ENCODE measurements at places on chromosomes 6 and 20.

DNA sequence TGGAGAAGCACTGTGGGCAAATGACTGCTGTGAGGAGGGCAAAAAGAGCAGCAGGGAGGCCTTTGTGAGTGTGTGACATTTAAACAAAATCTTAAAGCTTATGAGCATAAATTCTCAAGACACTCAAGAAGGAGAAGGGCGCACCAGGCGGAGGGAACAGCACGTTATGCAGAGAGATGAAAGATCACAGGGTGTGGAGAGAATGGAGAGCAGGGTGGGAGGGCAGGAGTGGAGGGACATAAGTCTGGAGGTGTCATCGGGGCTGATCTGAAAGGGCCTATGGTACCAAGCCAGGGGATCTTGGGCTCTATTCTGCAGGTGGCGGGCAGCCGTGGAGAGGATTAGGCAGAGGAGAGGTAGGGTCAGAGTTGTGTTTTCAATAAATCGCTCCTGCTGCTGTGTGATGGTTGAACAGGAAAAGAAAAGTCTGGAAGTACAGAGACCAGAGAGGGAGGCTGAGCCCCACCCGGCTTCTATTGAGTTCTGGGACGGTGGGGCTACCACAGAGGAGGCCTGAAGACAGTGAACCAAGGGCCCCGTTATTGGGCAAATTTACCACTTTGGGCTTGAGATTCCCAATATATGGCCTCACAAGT is 24.3 kb upstream of the DLGAP4 start:
- no peak for DNase-seq

- DNase-seq: no peak
Measured at GRCh38 chr20:49821870-49822331, 9.3 kb downstream of the SLC9A8 start.

DNA sequence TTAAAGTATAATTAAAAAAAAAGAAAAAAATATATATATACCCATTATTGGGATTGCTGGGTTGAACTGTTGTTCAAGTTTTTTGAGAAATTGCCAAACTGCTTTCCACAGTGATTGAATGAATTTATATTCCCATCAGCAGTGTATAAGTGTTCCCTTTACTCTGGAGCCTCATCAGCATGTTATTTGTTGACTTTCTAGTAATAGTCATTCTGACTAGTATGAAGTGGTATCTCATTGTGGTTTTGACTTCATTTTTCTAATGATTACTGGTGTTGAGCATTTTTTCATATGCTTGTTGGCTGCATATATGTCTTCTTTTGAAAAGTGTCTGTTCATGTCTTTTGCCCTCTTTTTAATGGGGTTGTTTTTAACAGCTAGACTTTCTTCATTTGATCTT is 1260.8 kb upstream of the GJE1 start:
- no peak for DNase-seq

GRCh38 chr6:26432627-26433201 is 7.6 kb upstream of the BTN3A3 start:
- no peak for DNase-seq

- DNase-seq: no peak
Measured at GRCh38 chr6:45272626-45273025, 55.5 kb upstream of the RUNX2 start.

- DNase-seq: no peak
Measured at GRCh38 chr20:3580412-3580811, 82.8 kb downstream of the GFRA4 start.

GRCh38 chr20:42276718-42277602 is 658.8 kb upstream of the CHD6 start:
- no peak for DNase-seq

DNA sequence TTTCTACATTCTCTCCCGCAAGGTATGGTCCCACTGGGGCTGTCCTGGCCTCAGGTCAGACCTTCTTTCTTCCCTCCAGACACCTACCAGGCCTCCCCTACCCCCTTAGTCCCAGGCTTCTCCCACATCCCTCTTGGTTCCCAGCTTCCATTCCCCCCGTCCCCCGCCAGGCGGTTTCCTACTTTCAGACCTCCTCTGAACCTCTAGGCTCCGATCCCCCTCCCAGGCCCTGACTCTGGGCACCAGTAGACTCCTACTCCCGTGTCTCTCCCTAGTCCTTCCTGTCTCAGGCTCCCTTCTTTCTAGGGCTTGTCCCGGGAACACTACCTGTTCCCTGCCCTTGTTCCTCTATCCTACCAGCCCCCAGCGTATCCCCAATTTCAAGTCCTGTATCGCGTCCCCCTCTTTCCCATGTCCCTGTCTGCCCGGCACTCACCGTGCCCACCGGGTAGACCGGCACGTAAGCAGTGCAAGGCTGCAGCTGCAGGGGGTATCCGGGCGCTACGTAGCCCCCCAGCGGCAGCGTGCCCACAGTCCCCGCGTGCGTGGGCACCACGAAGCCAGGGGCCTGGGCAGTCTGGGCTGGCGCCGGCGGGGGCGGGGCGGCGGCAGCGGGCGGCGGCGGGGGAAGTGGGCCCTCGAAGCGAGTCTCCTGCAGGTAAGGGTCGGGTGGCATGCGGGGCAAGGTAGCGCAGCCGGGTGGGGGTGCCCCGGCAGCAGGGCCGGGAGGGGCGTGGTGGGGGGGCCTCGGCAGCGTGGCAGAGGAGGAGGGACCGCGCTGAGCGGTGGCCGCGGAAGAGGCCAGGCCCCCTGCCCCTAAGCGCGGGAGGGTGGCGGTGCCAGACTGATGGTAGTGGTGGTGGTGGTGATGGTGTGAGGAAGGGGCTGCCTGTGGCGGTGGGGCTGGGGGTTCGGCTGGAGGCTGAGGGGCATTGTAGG is 1.5 kb downstream of the PRRT1 start:
- no peak for DNase-seq

- DNase-seq: no peak
Measured at GRCh38 chr20:12570371-12570770, 438.4 kb upstream of the SPTLC3 start.

DNA sequence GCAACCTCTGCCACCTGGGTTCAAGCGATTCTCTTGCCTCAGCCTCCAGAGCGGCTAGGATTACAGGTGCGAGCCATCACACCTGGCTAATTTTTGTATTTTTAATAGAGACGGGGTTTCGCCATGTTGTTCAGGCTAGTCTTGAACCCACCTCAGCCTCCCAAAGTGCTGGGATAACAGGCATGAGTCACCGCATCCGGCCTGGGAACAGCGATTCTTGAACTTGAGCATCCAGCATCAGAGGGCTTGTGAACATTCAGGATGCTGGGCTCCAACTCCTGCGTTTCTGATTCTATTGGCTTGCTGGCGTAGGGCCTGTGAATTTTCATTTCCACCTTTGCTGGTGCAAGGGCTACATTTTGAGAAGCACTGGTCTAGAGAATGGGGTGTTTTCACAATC is 24.5 kb upstream of the PIM1 start:
- DNase-seq: no peak

DNA sequence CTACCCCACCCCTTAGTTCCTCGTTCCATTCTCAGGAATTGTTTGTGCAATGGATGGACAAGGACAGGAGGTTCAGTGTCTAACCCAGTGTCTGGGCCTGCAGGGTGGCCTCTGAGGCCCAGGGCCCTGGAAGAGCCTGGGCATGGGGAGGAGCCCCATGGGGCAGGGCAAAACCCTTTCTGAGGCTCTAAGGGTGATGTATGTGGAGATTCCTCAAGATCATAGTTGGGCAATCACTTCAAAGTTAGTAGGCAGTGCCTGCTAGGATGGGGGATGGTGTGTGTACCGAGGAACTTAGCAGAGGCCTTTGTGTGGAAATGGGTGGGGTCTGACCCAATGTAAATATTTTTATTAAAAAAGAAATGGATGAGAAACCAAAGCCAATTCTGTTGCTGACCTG is 6.7 kb upstream of the C2 start:
- DNase-seq: no peak

DNA sequence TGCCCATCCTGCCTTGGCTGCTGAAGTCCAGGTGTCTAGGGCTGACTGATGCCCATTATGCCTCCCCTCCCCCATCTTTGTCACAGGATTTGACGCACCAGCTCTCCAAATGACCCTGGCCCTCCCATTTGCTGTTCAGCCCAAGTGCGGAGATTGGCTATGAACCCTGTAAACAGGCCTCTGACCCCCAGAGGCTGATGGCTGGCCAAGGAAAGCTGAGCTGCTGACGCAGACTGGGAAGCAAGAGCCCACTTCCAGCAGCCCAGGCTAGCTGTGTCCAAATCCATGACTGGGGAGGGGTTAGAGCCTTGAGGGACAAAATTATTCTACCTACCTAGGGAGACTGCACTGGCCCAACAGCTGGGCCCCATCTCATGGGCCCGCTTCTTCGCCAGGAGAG is 797 bp upstream of the GNRH2 start:
- peak; percentile 56 for DNase-seq

DNA sequence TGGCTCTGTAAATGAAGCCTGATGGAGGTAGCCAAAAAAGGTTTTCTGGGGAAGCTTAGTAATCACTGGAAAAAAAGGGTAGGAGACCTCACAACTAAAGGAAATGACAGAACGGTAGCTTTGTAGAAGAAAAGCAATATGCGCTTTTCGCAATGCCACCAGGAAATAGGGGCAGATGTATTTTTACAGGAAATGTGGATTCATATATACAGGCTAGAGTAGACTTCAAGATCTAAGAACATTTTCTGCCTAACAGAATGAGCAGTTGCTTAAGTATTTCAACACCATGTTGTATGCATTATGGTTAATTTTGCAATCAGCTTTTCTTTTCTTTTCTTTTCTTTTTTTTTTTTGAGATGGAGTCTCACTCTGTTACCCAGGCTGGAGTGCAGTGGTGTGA is 219.6 kb downstream of the CD83 start:
- DNase-seq: no peak

DNA sequence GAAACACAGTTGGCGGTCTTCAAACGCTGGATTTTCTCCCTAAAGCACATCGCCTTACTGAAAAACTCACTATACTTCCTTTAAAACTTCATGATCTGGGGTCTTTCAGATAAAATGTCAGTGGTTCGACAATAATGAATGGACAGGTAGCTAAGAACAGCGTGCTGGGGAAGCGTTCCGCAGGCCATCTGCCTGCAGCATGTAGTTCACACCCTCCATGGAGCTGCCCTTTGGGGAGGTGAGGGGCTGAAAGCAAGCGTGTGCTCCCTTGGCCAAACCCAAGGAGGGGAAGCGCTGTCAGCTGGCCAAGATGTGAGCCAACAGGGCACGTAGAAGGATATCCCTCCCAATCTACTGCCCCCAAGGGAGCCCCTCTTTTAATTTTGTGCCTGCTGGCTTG is 20.8 kb downstream of the MYLK4 start:
- DNase-seq: no peak

GRCh38 chr6:72715119-72715518 is 93.3 kb downstream of the KCNQ5 start:
- DNase-seq: no peak

- DNase-seq: no peak
Measured at GRCh38 chr6:155221086-155221485, 42.7 kb upstream of the CLDN20 start.

DNA sequence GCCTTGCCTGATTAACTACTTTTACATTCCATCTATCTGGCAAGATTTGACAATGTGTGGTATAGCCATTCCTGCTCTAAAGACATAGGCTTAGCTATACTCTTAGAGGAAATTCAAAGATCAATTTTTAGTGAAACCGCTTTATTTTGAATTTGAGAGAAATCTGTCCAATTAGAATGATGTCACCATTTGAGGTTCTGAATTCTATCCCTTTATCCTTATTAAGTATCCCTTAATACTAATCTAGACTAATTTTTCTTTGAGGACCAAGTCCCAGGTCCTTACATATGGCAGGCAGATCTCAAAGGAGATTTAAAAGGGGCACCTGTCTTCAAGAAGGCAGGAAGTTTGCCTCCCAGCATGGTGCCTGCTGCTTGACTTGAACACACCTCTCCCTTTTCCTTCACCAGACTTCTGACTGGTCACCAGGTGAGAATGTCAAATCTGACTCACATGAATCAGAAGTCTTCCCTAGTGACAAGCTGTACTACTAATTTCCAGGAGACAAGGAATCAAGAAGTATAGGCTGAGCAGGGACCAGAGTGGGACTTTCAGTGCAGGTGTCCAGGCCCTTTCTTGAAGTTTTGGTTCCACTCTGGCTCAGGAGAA is 15.0 kb upstream of the MRAP2 start:
- DNase-seq: no peak

GRCh38 chr6:115524821-115525220 is 535.9 kb downstream of the FRK start:
- no peak for DNase-seq

GRCh38 chr20:49256261-49256660 is 21.6 kb downstream of the ZNFX1 start:
- no peak for DNase-seq

DNA sequence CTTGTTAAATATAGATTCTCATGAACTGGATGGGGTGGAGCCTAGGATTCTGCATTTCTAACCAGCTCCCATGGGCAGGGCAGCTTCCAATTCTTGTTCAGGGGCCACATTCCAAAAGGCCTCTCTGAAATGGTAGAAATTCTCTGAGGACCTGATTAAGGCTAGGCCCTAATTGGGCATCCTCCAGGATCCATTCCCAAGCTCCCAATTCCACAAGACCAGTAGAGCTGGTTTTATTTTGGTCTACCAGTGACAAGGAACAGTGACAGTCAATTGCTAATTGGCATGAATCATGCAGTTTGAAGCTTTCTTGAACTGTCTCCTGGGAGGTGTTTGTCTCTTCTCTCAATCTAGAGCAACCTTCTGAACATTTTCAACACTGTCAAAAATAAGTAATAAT is 3.0 kb downstream of the THBD start:
- no peak for DNase-seq

DNA sequence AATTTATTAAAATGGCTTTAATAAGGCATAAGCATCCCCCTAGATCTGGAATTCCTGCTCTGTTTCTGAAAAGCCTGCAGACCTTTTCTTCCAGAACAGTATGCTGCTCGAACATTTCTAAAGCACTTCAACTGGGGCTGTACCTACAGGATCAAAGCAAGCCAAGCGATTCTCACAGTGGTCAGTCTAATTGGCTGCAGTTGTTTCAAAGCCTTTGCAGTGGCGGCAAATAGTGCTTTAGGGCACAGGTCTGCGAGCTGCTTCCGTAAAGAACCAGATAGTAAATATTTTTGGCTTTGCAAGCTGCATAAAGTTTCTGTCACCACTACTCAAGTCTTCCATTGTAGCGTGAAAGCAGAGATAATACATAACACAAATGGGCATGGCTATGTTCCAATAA is 88.9 kb upstream of the FBXL4 start:
- DNase-seq: no peak

DNA sequence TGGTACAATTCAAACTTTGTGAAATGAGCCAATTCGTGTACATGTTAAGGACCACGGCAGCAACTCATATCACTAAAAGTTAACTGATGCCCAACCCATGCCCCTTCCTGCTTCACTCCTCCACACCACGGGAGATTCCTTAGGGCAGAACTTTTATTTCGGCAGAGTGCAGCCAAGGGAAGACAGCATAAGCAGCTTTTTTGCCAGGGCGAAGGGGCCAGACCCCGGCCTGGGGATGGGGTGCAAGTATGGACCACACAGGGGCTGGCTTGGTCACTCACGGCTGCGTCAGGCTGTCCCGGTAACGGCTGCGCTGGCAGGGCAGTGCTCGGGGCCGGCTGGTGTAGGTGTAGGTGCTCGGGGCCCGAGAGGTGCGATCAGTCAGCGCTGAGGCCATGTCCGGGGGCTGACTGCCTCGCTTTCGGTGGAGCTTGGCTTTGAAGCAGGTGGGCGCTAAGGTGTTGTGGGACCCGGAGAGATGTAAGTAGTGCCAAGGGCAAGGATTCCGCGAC is 792 bp downstream of the RSPH3 start:
- DNase-seq: peak; percentile 67

- DNase-seq: no peak
Measured at GRCh38 chr20:6164421-6165341, 41.9 kb upstream of the FERMT1 start.

- DNase-seq: no peak
Measured at GRCh38 chr20:2991532-2991931, 51.9 kb upstream of the GNRH2 start.

Measured in tibial artery (tissue), 4 donors.